ENCODE measurements at places on chromosomes 6 and 20. TPM values are rescaled to one million over a fixed set of nuclear protein-coding genes. Genes with fewer than 3 reads are reported as not detected.

Gene VSTM2L
- total RNA-seq, result 0.37 TPM

Gene ZSCAN23
- 2.0 TPM for total RNA-seq

Gene MAFB
- 173 TPM for total RNA-seq

GRCh38 chr6:123830120-123830519 lies 26.5 kb downstream of the NKAIN2 start:
- no peak for DNase-seq

- DNase-seq, result no peak
Observed at GRCh38 chr6:35176301-35177024, 35.3 kb upstream of the TCP11 start.

DNA sequence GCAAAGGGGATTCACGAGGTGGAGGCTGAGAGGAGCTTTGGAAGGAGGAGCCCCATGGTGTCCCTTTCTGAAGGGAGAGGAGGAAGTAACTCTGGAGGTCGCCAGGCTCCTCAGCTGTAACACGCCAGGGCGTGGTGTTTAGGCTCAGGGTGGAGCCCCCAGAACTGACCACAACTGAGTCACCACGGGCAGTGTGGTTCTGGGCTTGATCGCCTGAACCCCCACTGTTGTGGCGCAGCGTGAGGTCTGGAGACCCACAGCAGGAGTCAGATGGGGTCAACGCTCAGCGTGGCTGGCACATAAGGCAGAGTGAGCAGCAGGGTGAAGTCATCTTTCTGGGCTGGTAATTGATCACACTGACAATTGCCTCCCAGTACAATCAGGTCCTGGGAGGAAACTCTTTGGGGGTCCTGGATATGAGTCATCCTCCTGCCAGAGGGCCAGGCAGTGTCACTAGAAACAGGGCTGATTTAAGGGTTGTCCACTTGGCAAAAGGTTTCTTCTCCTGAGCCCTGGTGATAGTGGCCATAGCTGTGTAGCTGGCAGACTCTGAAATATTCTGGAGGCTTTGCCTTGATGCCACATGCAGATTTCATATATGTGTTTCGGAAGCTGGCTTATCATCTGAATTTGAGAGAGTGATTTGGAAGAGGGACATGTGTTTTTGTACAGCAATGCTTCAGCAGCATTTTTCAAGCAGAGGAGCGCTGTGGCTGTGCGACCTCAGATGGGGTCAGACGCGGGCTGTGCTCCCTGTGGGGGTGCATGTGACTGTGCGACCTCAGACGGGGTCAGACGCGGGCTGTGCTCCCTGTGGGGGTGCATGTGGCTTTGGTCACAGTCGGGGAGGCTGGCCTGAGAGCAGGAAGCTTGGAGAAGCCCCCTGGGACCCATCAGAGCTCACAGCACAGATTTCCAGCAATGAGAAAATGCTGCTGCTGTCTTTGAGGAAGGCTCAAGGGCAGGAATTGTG lies 50.0 kb downstream of the SYNJ2 start:
- DNase-seq, result peak; percentile 49

DNA sequence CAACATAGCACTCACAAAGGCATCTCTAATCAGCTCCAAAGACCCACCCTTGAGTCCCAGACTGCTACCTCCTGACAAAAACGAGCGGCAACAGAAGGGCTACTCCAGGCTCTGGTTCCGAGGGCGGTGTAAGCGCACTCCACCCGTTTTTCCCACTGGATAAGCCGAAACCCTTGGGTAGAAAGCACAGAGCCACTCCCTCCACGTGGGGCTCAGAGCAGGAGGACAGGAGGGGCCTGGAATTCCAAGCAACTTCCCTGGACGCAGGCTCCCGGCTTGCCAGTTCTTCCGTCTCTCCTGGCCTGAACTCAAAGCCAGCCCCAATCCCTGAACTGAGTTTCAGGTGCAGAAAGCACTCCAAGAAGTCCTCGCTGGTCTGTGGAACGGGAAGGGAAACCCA lies 7.4 kb downstream of the GMEB2 start:
- no peak for DNase-seq

Gene PTK7
- 38.9 TPM for total RNA-seq

- DNase-seq, result no peak
Observed at GRCh38 chr20:50496773-50497385, 13.3 kb upstream of the PTPN1 start.

Gene IL17A
- total RNA-seq, result not detected

Gene NNAT
- 17.2 TPM for total RNA-seq

GRCh38 chr20:20375862-20376261 lies 8.0 kb downstream of the INSM1 start:
- no peak for DNase-seq

GRCh38 chr6:122491919-122492555 lies 20.4 kb upstream of the SERINC1 start:
- peak; percentile 30 for DNase-seq

- no peak for DNase-seq
Observed at GRCh38 chr6:150654608-150655007, 54.9 kb downstream of the PLEKHG1 start.

Gene PNPLA1
- not detected for total RNA-seq

DNA sequence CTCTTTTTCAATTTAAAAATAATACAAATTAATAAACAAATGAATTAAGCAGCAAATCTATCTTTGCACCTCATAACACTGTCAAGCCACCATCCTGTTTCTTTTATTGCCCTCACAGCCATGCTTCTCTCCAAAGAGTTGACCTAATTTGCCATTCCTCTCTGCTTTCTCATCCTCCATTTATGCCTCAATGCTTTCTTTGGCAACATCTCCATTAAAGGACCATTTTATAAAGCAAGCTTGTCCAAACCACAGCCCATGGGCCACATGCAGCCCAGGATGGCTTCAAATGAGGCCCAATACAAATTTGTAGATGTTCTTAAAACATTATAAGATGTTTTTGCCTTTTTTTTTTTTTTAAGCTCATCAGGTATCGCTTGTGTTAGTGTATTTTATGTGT lies 26.4 kb upstream of the MEI4 start:
- DNase-seq, result no peak

DNA sequence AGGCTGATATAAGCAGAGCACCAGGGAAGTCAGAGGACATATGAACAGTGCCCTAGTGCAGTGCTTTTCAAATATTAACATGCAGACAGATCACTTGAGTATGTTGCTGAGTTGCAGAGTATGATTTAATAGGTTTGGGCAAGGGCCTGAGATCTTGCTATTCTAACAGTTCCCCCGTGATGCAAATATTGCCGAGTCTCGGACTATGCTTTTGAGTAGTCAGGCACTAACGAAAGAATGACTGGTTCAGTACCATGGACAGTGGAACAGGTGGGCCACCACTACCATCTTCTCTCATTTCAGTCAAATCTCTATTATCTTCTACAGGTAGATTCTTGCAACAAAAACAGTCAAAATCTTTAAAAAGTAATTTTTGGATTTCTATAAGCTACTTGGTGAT lies 3.7 kb upstream of the TMEM200A start:
- DNase-seq, result no peak

- no peak for DNase-seq
Observed at GRCh38 chr20:32160341-32160740, 47.2 kb downstream of the PLAGL2 start.

Gene PROKR2
- total RNA-seq, result not detected

Gene SNAP91
- total RNA-seq, result 0.28 TPM

GRCh38 chr6:170057034-170057734 lies 233.7 kb downstream of the DLL1 start:
- no peak for DNase-seq

Gene OOEP
- not detected for total RNA-seq

DNA sequence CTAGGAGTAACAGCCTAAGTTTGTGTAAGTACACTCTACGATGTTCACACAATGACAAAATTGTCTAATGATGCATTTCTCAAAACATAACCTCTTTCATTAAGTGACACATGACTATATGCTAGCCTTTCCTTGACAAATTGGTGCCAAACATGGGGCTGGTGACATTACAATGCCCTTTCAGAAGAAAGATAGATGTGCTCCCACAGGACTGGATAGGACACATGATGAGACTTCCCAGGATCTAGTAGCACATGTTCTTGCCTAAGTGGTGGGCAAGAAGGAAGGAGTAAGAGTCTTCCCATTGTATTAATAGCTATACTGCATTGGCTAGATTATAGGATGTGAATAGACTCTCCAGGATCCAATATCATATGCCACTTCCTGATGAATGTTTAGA lies 21.5 kb downstream of the ZKSCAN3 start:
- DNase-seq, result no peak

DNA sequence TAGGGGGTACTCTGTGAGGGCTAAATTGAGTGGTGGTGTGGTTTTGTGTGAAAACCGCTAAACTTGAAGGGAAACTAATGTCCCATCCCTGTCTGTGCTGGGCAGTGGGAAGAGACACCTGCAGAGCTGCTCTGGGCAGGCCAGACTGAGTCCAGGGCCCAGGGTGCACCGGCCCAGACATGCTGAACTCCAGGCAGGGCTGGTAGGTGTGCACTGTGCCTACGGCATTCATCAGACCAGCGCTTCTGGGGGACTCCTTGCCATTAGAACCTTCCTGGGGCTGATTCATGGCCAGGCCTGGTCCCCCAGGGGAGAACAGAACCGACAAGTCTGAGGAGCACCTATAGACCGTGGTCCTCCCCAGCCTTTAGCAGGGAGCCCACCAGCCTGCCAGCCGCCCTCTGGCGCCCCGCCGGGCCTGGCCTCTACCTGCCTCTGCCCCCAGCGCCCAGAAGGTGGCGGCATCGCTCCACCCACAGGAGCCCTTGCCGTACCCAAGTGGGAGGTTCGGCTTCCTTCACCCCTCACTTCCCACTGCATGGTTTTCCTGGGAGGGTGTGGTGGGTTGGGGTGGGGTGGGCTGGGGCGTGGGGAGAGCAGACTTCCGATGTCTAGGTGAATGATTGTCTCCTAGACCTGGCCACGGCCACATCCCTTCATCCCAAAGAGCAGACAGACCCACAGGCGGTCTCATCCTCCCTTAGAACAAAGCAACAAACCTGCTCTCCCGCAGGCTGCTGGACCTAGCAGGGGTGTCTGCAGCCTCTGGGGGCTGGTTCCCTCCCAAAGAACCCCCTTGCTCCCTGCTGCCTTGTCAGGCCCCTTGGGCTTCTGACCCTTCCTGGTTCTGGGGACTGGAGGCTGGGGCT lies 15.5 kb downstream of the CCDC167 start:
- DNase-seq, result no peak

GRCh38 chr20:38501858-38502436 lies 29.3 kb downstream of the RALGAPB start:
- no peak for DNase-seq

DNA sequence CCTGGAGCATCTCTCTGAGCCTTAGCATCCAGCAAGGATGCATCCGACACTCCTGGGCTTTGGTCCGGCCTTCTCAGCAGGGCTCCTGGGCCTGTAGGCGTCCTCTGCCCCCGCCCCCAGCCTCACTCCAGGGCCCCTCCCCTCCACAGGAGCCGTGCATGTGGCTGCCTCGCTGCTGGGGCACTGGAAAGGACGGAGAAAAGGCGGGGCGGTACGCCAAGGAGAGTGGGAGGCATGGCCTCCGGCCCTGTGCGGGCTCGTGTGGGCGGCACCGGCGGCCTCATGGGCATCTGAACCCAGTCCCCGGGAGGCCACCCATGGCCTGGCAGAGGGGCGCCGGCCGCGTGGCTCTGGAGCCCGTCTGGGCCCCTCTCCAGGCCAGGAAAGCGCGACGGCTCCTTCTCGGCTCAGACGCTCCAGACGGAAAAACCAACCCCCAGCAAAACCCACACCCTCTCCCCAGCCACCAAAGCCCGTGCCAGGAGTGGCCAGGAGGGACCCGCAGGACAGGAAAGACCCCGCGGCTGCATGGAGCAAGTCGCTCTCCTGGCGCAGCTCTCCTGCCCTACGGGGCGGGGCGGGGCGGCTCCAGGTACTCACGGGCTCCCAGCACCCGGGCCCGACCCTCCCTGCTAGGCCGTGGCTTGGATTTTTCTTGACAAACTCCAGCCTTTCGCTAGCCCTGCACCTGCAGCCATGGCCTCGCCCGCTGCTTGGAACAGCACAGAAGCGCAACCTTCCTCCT lies 419.9 kb downstream of the QKI start:
- no peak for DNase-seq

- no peak for DNase-seq
Observed at GRCh38 chr6:120805276-120805675, 529.0 kb downstream of the TBC1D32 start.

GRCh38 chr20:8627340-8628004 lies 441.4 kb upstream of the PLCB4 start:
- no peak for DNase-seq

- no peak for DNase-seq
Observed at GRCh38 chr6:54602591-54602990, 244.0 kb upstream of the FAM83B start.

- no peak for DNase-seq
Observed at GRCh38 chr20:44990425-44990824, 24.1 kb downstream of the STK4 start.

DNA sequence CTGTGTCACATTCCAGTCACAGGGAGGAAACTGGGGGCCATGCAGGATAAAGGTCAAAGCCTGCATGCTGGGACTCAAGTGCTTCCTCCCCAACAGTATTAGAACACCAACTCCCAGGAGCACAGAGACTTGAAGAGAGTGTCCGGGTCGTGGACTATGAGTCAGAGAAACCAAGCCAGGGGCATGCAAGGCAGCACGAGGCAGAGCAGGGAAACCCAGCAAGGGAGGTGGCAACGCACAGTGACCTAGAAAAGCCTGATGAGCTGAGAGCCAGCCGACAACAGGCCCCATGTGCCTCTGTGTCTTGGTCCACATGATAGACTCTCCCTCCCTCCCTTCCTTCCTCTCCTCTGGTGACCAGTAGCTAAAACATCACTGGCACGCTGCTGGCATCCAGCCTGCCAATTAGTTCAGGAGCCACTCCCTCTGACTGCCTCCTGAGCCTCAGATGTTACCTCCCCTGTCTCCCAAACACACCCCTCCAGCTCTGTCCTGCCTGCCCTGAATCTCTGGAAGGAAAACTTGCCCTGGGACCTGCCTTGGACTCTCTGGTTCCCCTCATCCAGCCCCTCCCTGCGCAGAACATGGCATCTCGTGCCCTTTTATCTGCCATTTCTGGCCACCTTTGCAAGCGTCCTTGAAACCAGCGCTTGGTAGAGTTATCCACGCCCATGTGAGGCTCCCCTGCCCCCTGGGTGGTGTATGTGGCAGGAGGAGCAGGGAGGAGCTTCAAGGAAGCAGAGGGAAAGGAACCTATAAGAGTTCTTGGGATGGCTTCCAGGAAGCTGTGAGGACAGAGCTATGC lies 16.2 kb upstream of the RNF39 start:
- no peak for DNase-seq

- DNase-seq, result no peak
Observed at GRCh38 chr6:72977114-72977513, 248.2 kb downstream of the KHDC1L start.

GRCh38 chr20:38178065-38178491 lies 13.0 kb upstream of the TGM2 start:
- no peak for DNase-seq

GRCh38 chr6:13492357-13492756 lies 5.0 kb upstream of the GFOD1 start:
- DNase-seq, result no peak

- DNase-seq, result no peak
Observed at GRCh38 chr20:21125072-21125848, 622 bp upstream of the KIZ start.

GRCh38 chr6:112296122-112296521 lies 41.8 kb upstream of the LAMA4 start:
- no peak for DNase-seq

GRCh38 chr6:153673750-153674149 lies 365.3 kb upstream of the OPRM1 start:
- DNase-seq, result no peak

Data from omental fat pad (tissue), 4 donors.